Parietal lobe (tissue), 2 donors: ENCODE measurements at places on chromosomes 16 and 17. TPM values are rescaled to one million over a fixed set of nuclear protein-coding genes. Genes with fewer than 3 reads are reported as not detected.

Gene KRT33A
- not detected for total RNA-seq

Gene TSNAXIP1
- total RNA-seq: 6.3 TPM

Gene NPIPB6
- total RNA-seq: 8.5 TPM

Gene CHST4
- total RNA-seq: not detected

Gene CCL2
- 0.94 TPM for total RNA-seq
